ENCODE measurements at places on chromosomes 12 and 14. TPM values are rescaled to one million over a fixed set of nuclear protein-coding genes. Genes with fewer than 3 reads are reported as not detected.

DNA sequence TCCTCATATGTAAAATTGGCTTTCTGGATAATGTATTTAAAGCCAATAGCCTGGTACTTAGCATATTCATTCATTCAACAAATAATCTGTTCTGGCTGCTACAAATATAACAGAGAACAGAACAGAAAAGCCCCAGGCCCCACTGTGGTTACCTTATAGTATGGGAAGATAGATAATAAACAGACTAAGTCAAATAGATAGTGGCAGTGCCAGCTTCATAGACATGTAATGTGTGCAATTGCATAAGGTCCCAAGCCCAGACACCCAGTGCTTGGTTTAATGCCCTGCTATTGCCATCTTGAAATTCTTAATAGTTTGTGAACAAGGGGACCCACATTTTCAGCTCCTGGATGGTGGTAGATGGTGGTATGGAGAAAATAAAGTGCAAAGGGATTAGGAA lies 320.2 kb upstream of the USP15 start:
- DNase-seq, result no peak

DNA sequence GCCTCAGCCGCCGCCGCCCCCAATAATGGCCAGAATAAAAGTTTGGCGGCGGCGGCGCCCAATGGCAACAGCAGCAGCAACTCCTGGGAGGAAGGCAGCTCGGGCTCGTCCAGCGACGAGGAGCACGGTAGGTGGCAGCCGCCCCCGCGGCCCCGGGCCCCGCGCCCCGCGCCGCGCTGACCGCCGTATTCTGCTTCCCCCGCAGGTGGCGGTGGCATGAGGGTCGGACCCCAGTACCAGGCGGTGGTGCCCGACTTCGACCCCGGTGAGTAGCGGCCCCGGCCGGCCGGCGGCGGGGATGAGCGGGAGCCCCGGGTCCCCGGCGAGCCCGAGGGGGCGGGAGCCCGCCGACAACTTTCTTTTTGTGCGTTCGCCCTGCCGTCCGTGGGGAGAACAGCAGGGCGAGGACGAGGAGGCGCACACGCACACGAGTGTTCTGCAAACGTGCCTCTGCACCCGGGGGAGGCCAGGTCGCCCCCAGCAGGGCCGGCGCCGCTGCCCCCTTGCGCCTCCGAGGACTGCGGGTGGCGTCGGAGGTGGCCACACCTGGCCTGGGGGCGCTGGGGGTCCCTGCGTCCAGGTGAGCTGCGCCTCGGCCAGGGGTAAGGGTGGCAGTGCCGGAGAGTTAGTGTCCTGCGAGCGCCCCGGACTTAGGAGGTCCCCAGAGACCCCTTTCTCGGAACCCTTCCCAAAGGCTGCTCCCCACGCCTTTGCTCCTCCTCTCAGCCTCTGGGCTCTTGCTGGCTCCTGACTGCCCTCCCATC lies 794 bp downstream of the RCOR1 start:
- DNase-seq, result no peak

DNA sequence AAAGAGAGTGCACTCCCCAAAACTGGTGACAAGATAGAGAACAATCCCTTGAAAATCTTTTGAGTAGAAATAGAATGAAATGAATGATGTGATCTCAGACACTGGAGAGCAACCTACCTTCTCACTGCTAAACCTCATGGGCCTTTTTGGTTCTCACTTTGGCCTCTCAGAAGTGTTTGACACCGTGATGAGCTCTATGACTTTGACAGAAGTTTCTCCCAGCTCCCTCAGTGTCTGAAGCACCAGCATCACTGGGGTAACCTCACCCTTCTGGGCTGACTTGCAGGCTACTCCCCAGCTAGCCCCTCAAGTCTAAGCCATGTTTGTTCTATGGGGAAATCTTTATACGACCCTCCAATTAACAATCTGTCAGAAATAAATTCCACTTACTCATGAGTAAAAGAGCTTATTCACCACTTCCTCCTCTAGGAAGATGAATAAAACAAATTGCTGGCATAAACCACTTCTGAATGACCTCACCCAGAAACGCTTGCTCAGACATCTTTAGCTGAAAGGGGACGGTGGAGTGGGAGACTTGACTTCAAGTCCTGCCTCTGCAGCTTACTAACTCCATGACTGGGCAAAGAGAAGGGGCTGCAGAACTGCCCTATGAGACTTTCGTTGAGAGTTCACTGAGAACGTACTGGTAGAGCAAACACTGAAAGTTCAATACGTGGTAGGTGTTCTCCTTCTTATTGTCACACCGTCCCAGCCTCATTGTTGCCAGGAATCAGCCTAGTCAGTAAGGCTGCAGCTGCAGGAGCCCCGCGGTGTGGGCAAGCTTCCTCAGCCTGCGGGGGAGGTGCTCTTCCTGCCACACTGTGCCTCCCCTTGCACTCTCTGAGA lies 46.5 kb downstream of the ST8SIA1 start:
- DNase-seq, result no peak

DNA sequence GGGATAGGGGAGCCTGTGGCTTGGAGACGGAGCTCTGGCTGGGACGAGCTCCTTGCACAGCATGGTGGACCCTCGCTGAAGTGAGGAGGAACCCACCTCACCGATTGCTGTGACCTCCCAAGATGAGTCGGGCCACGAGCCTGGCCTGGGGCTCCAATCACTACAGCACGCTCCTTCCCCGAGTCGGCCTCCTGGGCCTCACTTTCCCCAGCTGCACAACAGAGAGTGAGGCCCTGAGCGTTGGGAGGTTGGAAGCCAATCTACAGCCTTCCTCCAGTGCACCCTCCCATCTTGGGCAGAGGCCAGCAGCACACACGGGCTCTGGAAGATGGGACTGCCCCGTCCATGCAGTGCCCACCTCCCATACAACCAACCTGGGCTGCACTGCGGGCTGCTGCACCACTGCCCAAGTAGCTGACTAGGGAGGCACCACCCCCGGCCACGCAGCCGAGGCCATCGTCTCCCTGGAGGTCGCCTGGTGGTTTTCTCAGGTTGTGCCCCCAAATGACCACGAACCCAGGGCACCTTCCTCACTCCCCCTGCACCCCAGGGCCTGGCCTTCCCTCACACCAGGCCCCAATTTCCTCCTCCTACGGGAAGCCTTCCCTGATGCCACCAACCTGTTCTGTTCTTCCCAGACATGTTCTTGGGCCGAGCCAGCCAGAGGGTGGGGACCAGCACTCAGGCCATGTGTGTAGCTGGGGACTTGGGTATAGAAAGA lies 152.3 kb upstream of the C14orf180 start:
- no peak for DNase-seq

Gene KHNYN
- total RNA-seq, result 47.8 TPM

- DNase-seq, result no peak
These were observed 74.3 kb upstream of the FICD start for GRCh38 chr12:108440736-108441135.
